ENCODE measurements at places on chromosomes 13 and 19.

DNA sequence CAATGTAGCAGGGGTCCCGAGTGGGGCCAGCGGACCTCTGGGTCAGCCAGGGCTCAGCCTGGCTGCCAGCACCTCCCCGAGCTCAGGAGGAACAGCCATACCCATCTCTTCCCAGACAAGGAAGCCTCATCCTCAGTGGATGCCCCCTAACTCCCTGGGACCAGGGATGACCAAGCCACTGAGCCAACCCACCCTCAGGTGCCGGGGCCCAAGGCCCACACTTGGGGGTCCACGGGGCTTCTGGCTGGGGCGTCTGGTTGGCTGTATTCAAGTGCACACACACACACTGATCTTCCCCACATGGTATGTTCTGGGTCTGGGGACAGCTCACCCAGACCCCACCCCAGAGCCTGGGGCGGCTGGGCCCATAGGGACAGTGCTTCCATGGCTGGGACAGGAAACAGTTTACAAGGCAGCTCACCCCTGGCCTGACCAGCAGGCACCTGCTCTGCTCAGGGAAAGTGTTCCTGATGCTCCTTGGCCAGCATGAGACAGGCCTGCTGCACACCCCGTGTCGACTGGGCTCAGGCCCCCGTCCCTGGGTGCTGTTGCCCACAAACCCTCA is 7.7 kb downstream of the RAB11B start:
- no peak for DNase-seq

- no peak for DNase-seq
Observed at GRCh38 chr13:33379608-33380007, 94.1 kb upstream of the STARD13 start.

GRCh38 chr13:75480671-75481175 is 1.2 kb downstream of the TBC1D4 start:
- DNase-seq, result no peak

GRCh38 chr13:30871588-30872275 is 34.3 kb upstream of the MEDAG start:
- no peak for DNase-seq

- DNase-seq, result no peak
Observed at GRCh38 chr13:77653301-77653700, 44.2 kb upstream of the SLAIN1 start.

DNA sequence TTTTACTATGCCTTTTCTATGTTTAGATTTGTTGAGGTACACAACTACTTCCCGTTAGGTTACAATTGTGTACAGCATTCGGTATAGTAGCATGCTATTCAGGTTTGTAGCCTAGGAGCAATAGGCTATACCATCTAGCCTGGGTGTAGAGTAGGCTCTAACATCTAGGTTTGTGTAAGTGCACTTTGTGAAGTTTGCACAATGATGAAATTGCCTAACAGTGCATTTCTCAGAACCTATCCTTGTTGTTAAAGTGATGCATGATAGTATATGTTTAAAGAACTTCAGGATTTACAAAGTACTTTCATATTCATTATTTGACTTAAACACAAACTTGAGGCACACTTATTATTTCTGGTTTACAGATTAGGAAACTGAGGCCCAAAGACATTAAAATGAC is 11.5 kb upstream of the SERPINE3 start:
- DNase-seq, result no peak
